ENCODE measurements at places on chromosomes 1 and 21. TPM values are rescaled to one million over a fixed set of nuclear protein-coding genes. Genes with fewer than 3 reads are reported as not detected.

ARHGAP30 gene
- not detected for total RNA-seq

CD84 gene
- total RNA-seq = not detected

AIRE gene
- not detected for total RNA-seq

LCE1C gene
- total RNA-seq = not detected

AADACL4 gene
- not detected for total RNA-seq

LYPD8 gene
- not detected for total RNA-seq

AGPAT3 gene
- 45.9 TPM for total RNA-seq

KLF17 gene
- 1.4 TPM for total RNA-seq

ZNF683 gene
- total RNA-seq = not detected

RSPO1 gene
- total RNA-seq = 0.11 TPM

All from articular chondrocyte of knee joint (primary cell).